Activated CD8-positive, alpha-beta memory T cell treated with anti-CD3 and anti-CD28 coated beads for 4 hours (primary cell): ENCODE measurements at places on chromosomes 16 and 17.
A peak's percentile ranks its signal among the peaks of the same experiment; 100 is the strongest.

DNA sequence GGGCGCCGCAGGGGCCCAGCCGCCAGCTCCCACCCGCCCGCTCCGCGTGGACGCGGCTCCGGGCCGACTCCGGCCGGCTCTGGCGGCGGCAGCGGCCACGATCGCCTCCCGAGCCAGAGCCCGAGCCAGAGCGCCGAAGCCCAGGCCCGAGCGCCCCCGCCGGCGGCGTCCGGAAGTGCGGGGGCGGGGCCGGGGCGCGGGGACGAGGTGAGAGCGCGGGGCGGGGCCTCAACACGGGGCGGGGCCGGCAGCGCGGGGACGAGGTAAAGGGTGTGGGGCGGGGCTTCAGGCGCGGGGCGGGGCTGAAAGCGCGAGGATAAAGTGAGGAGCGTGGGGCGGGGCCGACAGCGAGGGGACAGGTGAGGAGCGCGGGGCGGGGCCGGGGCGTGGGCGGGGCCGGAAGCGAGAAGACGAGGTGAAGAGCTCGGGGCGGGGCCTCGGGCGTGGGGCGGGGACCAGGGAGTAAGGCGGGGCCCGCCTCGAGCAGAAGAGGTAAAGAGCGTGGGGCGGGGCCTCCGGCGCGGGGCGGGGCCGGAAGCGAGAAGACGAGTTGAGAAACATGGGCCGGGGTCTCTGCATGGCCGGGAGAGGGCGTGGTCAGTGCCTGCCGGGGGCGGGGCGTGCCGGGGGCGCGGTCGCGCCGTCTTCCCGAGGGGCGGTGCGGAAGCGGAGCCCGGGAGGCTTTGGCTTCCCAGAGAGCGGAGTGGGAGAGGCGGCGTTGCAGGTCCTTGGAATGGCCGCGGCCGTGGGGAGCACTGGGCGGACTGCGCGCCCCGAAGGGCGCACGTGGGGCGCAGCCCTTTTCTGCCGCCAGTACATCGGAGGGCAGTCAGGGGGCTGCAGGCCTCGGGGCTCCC, at the start of gene AXIN1:
Gene AXIN1, minus strand, starts transcription at position 177 of the 857 bp plus-strand sequence. CDS start 5,698 bp downstream, outside the sequence.
- DNase-seq, result peak; percentile 100

DNA sequence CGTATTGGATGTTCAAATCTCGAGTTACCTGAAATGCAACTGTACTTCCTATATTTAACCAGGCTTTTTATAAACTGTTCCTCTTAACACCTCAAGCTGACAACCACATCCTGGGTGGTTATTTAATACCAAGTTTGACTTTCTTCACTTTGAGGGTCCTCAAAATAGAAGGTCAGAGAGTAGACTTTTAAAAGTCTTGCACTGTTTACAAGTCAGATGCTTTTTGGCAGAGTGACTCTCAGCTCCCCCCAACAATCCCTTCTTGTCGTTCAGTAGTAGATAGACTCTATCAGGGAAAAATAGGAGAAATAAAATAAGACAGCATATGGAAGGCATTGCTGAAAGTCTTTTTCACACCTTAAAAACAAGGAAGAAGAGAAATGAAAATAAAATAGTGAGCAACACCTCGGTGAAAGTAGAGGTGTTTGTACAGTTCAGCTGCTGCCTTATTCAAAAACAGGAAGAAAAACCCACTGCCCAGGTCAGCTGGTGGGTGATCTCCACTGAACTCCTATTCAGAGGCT, 650.4 kb downstream of the WWOX start:
- no peak for DNase-seq

- DNase-seq, result no peak
These were observed 216.0 kb downstream of the HAPSTR1 start for GRCh38 chr16:9307446-9307845.

DNA sequence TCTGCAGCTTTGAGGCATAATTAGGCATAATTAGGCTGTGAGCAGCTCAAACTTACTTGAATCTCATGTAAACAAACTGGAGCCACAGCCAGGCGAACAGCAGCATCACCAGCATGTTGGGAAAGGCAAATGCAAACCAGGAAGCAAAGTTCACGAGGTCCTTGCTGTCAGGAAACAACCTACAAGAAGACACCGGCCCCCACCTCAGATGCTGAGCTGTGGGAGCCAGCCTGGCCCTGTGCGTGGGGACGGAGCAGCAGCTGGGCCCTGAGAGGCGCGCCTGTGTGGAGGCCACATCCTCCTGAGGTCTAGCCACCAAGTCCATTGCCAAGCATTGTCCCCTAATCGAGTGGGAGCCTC, 12.2 kb downstream of the SLC13A5 start:
- no peak for DNase-seq

- no peak for DNase-seq
These were observed 83.5 kb downstream of the ABCC6 start for GRCh38 chr16:16139806-16140205.

DNA sequence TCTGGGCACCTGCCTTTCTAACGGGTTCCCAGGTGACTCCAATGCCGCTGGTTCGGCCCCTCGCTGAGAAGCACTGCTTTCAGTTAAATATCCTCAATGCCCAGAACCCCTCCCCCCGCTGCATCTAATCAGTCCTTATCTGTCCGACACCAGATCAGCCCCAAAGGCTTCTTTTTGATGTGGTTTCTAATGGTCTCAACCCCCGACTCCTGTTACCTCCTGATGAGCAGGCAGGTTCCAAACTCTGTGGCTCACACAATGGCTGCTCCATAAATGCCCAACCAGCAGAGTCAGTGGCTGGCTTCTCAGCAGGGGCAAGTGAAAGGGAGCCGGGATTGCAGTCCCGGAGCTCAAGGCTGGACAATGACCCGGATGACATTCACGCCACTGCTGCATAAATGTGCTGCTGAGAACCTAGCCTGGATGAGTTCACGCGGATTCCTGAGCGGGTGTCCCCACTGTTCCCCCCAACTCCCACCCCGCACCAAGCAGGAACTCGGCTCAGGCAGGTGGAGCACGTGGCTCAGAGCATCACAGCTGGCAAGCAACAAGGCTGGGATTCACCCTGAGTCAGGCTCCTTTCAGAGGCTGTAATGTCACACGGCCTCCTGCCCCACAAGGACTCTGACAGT, 1.0 kb upstream of the SLC38A8 start:
- DNase-seq, result no peak

DNA sequence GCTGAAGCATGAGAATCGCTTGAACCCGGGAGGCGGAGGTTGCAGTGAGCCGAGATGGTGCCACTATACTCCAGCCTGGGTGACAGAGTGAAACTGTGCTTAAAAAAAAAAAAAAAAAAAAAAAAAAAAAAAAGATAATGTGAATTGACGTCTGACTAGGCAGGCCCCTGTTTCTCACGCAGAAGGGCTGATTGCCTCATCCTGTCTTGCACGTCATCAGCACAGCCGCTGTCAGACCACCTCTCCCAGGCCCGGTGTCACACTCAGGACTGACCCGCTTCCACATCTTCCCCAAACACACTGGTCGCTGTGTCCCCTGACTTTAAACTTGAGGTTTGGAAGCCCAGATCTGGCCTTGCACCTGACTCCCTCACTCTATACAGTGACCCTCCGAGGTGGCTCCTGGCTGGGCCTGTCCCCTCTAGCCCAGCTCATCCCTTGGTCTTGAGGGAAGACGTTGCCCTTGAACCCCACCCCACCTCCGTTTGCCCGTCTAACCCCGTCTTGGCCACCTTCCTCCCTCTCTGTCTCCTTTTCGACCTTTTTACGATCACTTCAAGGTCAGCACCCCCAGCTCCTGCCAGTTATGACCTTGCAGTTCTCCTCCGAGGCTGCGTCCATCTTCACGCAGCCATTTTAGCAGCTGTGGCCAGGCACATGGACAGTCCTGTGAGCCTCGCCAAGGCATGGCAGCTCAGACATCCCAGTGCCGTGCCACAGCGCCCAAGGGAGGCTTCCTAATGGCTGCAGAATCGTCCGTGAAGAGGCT, 149.9 kb upstream of the PLCG2 start:
- DNase-seq, result no peak

- no peak for DNase-seq
These were observed 10.2 kb downstream of the CYTH1 start for GRCh38 chr17:78771758-78772382.

GRCh38 chr16:30368122-30368791, 2.0 kb downstream of the TBC1D10B start:
- DNase-seq, result no peak

- no peak for DNase-seq
These were observed 1.2 kb downstream of the G6PC3 start for GRCh38 chr17:44071772-44072171.

- DNase-seq, result no peak
These were observed 198.0 kb downstream of the C16orf95 start for GRCh38 chr16:87119168-87119567.

DNA sequence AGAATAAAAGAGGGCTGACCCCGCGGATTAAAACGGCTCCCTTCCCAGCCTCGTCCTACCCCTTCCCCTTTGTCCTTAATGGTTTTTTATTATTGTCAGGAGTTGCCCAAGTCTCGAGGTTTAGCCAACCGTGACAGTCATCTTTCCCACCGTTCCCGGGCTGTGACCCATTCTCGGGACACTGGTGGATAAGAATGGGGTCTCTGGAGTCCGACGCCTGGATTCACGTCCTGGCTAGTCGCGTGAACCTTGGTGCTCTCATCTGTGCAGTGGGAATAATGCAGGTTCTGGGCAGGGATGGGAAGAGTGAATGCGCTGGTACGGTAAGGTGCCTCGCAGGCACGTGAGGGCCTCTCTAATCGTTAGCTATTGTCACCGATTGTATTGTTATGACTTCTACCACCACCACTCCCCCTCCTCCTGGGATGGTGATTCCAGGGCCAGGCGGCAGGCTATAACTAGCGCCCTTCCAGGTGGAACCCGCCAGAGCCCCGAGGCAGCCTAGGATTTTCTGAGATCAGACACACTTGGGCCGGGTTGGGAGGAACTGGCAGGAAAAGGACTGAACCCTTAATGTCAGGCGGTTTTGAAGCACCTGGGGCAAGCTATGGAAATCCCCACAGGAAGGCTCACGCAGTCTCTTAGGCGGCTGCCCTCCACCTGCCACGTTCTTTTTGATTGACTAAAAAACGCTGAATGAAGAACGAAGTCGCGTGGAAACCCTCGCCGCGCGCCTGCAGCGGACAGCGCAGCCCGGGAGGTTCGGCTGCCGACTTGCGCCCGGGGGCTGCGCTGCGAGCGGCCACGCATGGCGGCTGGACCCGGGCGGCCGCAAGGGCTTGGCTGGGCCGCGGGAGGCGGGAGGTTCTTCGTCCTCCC, 2.7 kb downstream of the HS3ST3B1 start:
- DNase-seq, result no peak

DNA sequence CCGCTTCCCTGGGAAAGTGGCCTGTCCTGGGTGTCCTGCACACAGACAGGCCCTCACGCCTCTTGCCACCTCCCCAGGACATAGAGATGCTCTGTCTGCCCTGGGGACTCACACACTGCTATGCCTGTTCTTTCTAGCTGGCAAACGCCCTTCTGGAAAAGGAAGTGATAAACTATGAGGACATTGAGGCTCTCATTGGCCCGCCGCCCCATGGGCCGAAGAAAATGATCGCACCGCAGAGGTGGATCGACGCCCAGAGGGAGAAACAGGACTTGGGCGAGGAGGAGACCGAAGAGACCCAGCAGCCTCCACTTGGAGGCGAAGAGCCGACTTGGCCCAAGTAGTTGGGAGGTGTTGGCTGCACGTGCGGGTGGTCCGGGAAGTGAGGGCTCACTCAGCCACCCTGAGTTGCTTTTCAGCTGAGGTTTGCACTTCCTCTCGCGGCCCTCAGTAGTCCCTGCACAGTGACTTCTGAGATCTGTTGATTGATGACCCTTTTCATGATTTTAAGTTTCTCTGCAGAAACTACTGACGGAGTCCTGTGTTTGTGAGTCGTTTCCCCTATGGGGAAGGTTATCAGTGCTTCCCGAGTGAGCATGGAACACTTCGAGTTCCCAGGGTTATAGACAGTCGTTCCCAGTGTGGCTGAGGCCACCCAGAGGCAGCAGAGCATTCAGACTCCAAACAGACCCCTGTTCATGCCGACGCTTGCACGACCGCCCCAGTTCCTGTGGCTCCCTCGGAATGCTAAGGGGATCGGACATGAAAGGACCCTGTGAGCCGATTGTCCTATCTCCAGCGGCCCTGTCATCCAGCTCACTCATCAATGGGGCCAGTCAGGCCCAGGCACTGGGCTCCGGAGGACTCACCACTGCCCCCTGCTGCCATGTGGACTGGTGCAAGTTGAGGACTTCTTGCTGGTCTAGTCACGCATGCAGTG, 3.5 kb upstream of the RPL13 start:
- DNase-seq, result peak; percentile 63

DNA sequence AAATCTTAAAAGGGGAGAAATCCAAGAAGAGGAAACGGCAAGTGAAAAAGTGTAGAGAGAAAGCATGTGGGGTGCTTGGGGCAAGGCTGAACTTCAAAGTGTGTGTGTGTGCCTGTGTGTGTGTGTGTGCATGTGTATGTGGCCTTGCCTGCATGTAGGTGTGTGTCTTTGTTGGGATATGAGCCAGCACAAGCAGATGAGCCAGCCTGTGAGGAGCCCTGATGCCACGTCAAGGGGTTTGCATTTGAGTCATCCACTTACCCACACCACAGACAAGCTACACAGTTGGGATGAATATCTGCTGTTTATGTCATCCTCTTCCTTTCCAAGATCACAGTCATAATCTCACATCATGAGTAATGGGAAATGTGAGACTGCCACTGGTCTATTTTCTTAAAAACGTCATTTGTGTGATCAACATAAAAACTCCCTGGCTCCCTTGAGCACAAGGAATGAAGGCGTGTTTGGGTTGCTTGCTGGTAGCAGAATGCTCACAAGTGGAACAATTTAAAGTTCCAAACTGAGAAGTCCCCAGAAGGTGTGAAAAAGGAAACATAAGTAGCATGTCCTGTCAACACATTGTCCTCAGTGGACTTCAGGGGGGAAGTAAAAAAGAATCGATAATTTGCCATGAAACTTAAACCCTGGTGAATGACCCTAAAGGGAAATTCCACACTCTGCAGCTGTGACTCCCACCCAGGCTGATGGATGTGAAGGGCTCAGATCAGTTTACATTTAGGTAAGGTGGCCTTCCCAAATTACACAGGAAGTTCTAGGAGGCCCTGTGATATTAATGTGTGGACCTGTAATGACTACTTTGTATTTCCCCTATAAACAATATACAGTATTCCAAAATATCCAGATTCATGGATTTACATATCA, 14.7 kb downstream of the KCTD19 start:
- DNase-seq, result peak; percentile 54

DNA sequence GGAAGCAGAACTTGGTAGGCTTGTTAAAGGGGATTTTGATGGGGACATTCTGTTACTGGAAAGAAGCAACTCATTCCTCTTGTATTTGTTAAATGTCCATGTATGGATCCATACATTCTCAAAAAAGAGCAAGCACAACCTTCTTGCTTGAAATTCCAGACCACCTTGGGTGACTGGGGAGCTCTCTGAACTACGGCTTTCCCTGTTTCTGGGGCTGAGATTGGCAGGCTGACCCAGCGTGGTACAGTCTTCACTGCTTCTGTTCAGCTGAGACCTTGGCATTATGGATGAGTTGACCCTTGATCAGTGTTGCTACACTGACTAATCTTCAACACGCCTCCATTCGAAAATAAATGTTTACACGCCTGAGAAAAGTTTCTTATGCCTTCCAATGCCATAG, 38.5 kb downstream of the DNAH9 start:
- DNase-seq, result no peak

- no peak for DNase-seq
These were observed 10.0 kb downstream of the SPOP start for GRCh38 chr17:49667854-49668253.

DNA sequence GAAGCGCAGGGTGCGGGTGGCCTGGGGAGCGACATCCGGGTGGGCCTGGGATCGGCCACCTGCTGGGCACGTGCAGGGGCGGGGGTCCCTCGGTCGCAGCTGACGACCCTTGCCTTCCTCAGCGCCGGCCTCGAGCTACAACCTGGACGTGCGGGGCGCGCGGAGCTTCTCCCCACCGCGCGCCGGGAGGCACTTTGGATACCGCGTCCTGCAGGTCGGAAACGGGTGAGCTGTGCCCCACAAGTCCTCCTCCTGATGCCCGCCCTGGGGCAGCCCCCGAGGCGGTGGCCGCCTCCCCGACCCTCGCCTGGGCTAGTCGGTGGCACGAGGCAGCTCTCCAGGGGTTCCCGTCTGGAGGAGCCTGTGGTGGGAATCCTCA, 1.5 kb downstream of the ITGAL start:
- no peak for DNase-seq
